ENCODE measurements at places on chromosomes 5 and 9.
A peak's percentile ranks its signal among the peaks of the same experiment; 100 is the strongest.

GRCh38 chr5:132369007-132369473 lies 470 bp upstream of the SLC22A5 start:
- no peak for DNase-seq

DNA sequence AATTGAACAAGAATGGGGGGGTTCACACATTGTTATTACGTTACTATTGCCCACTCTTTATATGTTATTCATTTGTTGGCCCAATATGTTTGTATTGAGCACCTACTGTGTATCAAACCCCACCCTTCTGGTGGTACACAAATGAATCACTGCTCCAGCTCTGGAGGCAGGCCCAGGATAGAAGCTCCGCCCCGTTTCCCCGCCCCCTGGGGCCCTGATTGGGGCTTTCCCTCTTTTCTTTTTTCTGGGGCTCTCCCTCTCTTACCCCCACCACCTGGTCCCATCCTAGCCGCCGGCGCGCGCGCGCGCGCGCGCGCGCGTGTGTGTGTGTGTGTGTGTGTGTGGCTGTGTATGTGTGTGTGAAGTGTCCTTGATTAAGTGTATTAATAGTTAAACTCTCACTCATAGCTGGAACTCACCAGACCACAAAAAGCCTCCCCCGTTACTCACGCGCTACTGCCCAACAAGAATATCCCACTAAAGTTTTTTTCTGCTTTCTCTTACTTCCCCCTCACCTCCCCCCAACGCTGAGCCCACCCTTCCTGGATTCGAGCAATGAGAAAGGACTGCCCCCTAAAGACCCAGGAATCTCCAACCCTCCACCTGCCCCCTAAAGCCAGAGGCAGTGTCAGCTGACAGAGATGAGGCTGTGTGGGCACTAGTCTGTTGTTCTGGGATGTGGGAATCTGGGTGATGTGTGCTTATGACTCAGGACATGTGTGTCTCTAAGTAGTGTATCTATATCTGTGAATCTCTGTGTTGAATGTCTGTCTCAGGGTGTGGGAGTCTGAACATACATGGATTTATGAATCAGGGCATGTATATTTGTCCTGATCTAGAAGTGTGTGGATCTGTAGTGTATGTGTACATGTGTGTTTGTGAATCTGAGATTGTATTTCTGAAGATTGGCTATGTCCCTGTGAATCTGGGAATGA lies 4.0 kb downstream of the CXXC5 start:
- peak; percentile 78 for DNase-seq

GRCh38 chr5:88613051-88613450 lies 269.9 kb downstream of the MEF2C start:
- DNase-seq: no peak

- DNase-seq: no peak
Observed at GRCh38 chr5:154193701-154194121, 3.2 kb downstream of the GALNT10 start.

DNA sequence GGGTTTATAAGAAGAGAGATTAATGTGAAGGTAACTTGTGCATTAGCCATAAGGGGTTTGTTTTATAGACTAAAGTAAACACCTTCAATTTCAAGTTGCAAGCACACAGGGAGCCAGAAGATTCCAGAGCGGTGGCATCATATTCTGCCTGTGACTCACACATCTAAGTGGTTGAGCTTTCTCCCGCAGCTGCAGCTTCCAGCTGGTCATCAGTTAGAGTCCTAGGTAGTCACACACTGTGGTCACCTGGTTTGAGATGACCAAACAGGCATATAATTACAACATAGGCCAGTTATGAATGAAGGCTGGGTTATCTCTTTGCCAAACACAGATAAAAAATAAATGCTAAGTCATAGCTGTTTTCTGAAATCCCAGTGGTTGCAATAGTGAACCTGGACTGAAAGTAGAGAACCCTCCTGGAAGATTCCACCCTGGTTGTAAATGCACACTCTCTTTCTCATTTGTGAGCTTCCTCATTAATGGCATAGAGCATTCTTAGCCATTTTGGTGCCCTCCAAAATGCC lies 171.3 kb downstream of the GDNF start:
- peak; percentile 93 for DNase-seq

DNA sequence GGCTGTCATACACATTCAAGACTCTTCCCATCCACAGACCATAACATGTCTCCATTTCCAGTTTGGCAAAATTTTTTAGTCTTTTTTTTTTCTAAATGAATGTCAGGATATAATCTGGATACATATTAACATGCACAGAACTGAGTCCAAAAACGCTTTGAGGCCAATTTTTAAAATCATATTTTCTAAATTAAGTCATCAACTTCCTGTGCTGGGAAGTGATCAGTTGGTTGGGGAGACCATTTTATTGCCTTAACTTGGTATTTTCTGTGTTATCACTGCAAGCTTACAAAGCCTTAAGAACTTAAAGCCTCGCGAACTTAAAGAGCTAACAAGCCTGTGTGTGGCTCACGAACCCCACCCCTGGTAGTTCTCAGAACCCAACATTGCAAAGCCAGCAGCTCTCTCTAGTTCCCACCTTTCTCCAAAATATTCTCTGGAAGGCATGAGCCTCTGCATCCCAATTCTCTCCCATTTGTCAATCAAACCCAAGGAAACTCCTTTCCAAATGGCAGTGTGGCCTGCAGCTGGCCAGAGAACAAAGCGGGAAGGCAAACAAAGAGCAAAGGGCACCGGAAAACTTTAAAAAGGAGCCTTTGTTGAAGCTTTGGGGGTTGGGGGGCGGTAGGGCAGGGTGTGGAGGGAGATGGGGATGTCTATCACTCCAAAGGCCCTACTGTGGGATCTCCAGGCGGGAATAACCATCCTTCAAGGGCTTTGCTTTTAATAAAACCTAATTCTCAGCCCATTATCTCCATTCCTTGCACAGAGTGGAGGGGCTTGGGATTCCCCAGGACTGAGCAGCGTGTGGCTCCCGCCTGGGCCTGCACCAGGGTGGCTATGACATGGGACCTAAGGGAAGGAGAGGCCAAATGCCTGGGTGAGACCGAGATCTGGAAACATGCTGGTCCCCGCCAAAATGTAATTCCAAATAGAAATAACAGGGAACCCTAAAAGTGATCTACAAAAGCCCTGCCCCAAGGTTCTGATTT lies 65.0 kb downstream of the ROR2 start:
- no peak for DNase-seq

DNA sequence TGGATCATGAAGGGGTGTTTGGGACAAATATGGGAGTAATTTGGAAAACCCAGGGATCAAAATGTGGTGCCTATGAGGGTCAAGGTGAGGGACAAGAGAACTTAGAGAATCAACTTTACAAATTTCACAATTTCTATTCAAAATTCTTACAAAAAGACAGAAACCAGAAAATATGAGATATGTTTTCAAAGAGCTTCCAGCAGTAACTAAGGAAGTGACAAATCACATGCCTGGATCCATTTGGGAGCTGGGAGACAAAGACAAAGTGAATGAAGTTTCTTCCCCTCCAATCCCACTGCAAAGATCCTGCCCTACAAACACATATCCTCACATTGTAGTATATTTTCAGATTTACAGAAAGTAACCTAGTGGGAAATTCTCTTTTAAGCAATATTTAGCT lies 235.0 kb upstream of the VLDLR start:
- no peak for DNase-seq

- DNase-seq: no peak
Observed at GRCh38 chr9:108535526-108535925, 320.3 kb downstream of the ACTL7B start.

DNA sequence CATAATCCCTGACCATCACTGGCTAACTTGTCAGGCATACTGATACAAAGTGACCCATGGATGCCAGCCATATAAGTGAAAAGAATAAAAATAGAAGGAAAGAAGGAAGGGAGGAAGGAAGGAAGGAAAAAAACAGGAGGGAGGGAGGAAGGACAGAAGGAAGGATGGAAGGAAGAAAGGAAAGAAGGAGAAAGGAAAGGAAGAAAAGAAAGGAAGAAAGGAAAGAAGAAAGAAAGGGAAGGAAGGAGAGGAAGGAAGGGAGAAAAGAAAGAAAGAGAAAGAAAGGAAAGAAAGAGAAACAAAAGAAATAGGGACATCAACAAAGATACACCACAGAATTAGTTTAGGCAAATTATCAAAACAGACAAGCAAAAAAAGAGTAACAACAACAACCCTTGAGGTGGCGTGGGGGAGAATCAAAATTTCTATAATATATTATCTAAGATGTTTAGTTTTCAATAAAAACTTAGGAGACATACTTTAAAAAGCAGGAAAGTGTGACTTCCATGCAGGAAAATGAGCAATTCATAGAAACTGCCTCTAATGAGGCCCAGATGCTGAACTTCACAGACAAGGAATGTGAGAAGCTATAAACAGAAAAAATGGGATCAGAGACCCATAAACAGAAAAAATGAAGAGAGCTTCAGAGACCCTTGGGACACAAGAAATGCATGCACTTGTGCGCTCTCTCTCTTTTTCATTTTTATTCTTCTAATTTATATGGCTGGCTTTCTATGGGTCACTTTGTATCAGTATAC lies 96.1 kb upstream of the NFIL3 start:
- no peak for DNase-seq

GRCh38 chr5:133900534-133901270 lies 67.7 kb downstream of the C5orf15 start:
- DNase-seq: no peak

DNA sequence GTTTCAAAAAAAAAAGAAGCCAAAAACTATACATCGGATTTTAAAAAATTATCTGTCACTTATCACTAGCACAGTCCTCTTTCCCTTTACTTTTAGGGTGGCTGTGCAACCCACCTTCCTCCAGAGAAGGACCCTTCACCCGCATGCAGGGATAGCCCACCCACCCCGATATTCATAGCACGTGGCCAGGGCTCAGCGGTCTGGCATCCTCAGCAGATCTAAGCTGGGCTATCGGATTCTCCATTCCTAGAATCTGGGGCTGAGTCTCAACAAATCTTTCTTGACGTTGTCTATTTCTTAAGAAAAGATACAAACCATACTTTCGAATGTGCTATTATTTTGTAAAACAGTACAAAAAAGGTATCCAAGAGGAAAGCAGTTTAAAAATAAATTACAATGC lies 70.9 kb downstream of the MYO10 start:
- DNase-seq: no peak

- no peak for DNase-seq
Observed at GRCh38 chr9:84371737-84372136, 31.2 kb upstream of the SLC28A3 start.

GRCh38 chr5:73496984-73497457 lies 1.2 kb upstream of the BTF3 start:
- DNase-seq: peak; percentile 58

DNA sequence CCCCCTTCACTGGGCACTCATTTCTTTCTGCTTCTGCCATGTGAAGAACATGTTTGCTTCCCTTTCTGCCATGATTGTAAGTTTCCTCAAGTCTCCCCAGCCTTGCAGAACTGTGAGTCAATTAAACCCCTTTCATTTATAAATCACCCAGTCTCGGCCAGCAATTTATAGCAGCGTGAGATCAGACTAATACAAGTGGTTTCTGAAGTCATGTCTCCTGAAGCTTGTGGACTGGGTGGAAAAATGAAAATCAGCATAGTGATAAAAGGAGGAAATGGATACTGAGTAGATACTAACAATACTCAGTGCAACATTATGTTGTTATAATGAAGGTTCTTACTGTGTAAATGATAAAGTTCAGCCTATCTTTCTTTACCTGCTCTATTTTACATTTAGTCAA lies 35.1 kb downstream of the NNT start:
- DNase-seq: no peak

GRCh38 chr9:30382271-30382670 lies 2002.2 kb upstream of the ACO1 start:
- no peak for DNase-seq

GRCh38 chr5:176180339-176180738 lies 57.9 kb upstream of the SIMC1 start:
- no peak for DNase-seq

GRCh38 chr5:38330207-38330606 lies 71.8 kb downstream of the EGFLAM start:
- DNase-seq: peak; percentile 71

- no peak for DNase-seq
Observed at GRCh38 chr5:135705141-135705631, 126.4 kb upstream of the CXCL14 start.

GRCh38 chr9:120383999-120384924 lies 195.7 kb downstream of the CDK5RAP2 start:
- DNase-seq: no peak

DNA sequence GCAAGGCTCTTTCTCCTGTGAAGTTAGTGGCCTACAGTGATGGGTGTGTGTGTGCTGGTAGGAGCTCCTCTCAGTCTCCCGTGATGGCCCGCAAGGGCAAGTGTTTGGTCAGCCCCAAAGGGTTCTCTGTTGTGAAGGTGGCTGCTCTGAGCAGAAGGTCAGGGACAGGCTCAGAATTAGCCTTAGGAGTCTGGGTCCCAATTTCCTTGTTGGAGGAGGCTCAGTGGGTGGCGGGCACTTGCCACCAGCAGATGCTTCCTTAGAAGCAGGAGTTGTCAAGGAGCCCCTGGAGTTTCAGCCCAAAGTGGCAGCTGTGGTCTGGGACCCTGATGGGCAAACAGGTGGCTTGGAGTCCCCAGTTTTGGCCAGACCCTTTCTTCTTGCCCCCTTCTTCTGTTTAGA lies 154.4 kb downstream of the MACROH2A1 start:
- DNase-seq: no peak

GRCh38 chr5:110687485-110687884 lies 39.0 kb downstream of the TMEM232 start:
- DNase-seq: no peak

DNA sequence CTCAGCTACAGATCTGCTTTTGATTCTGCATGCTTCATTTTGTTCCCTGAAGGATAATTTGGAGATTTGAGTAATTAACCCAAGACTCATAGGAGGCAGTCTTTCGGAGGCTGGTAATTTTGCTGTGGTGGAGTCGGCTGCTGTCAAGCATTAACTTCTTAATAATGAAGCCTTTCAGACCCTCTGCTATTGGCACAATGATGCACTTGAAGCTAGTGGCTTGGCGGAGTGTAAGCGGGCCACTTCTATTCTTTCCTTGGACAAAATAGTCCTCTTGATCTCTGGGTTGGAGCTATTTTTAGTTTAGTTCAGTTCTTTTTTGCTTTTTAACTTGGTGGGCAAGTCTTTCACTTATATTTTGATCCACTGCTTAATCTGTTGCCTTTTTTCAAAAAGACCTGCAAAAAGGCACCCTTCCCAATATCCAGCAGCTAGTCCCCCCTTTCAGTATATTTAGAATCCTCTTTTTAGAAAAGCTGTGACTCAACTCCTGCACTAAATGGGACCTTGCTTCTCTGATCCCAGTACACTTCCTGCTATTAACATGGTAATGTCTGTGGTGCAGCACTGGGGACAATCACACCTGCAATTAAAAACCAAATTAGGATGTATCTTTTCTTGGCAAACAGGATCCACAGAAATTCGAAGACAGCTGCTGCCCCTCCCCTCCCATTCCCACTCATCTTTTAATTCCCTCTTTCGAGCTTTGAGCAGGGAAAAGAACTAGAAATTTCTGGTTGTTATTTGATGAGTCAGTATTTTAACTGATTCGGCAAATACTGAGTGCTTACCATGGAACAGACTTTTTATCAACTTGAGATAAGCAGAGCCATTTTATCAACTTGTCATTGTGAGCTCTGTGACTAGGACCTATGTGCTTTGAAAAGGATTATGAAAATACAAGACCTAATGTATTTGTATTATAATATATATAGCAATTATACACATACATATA lies 169.4 kb upstream of the ANKRD55 start:
- DNase-seq: no peak
